ENCODE measurements at places on chromosomes 2 and 18. TPM values are rescaled to one million over a fixed set of nuclear protein-coding genes. Genes with fewer than 3 reads are reported as not detected.
A peak's percentile ranks its signal among the peaks of the same experiment; 100 is the strongest.

Gene CCDC85A
- polyA plus RNA-seq: 1.8 TPM

Gene UGT1A5
- not detected for polyA plus RNA-seq

Gene APOB
- 0.34 TPM for polyA plus RNA-seq

- DNase-seq: no peak
Observed at GRCh38 chr2:64141674-64142405, 2.4 kb downstream of the PELI1 start.

DNA sequence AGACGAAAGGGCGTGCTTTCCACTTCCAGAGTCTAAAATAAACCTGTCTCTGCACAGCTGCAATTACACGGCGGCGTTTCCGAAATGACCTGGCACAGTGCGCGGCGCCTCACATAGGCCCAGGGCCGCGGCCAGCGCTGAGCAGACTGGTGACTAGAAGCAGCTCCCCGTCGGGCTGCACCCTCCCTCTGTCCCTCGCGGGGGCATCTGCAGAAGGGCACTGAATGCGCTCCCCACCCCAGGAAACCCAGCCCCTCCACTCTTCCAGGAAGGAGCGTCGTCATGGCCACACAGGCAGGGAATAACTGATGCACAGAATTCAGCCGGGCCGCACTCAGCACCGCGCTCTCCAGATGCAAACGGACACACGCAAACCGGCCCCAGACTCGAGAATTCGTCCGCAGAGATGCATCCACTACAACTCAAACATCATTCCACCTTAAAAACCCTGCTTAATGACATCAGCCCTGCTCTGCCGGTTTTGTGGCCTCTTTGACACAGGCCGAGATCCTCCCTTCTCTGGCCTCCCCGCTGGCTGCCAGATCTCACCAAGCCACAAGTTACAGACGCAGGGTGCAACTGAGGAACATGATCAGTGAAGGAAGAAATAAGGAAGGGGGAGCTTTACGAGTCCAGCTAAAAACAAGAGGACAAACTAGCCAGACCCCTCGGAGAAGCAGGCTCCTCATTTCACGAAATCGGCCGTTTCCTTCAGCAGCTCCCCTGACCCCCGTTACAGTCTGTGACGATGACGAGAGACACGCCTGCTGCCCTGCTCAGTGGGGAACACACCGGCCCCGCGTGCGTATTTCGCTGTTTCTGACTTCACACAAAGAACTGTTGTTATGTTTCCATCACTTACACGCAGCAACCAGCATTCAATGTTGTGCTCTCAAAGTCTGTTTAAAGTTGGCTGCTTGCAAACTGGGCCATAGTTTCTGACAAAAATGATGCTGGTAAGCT, 40.2 kb downstream of the MBP start:
- peak; percentile 69 for DNase-seq

GRCh38 chr18:10080372-10080771, 166.6 kb downstream of the VAPA start:
- DNase-seq: no peak

DNA sequence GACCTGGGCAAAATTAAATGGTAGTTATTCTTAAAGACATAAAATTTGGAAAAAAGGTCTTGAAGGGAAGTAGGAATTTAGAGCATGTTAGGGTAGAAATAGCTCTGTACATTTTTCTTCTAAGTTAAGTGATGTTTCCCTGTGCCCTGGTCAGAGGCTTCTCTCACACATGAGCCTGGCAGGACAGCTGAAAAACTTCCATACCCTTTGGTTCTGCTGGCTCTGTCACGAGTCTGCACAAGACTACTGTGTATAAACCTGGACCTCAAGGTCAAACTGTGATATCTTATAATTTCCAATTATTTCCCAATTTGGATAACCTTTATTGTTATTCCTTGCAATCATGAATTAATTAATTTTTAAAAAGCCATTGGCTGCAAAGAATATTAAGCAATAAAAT, 664.7 kb downstream of the BCL11A start:
- no peak for DNase-seq
